Activated naive CD4-positive, alpha-beta T cell treated with anti-CD3 and anti-CD28 coated beads, Interleukin-2, amount 10 ng/mL, durations not matched to agents 7 days and 5 days (primary cell): ENCODE measurements at places on chromosomes 3 and 15.
A peak's percentile ranks its signal among the peaks of the same experiment; 100 is the strongest.

GRCh38 chr15:88571852-88572259, 25.4 kb upstream of the DET1 start:
- no peak for DNase-seq

DNA sequence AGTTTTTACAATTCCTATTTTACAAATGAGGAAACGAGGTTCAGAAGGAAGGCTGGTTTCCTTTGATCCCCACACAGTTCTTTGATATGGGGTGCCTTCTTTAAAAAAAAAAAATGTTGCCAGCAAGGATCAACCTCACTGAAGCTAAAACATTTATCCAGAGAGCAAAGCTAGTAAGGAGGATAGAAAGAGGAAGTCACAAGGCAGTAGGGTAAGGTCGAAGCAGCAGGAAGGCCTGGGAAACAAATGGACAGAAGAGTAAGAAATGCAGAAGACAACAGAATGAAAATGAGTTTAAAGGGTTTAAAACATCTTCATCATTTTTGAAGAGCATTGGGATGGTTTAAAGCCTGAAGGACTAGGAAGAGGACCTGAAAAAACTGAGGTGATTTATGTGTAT, 30.6 kb upstream of the CP start:
- DNase-seq = no peak

GRCh38 chr3:89859757-89860156, 752.3 kb downstream of the EPHA3 start:
- no peak for DNase-seq

DNA sequence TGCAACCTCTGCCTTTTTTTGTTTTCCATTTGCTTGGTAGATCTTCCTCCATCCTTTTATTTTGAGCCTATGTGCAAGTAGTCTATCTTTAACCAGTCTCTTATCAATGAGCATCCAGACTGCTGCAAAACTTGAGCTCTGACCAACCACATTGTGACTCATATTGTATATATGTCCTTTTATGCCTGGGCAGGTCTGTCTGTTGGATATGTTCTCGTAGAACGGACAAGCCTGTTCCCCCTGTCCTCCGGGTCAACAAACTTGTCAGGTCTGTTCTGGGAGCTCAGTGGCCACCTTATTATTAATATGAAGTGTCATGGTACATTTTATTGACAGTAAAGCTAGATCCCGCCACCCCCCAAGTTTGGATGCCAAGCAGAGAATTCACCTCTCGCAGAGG, 252.9 kb upstream of the ST8SIA2 start:
- DNase-seq = no peak

- no peak for DNase-seq
Observed at GRCh38 chr15:43378601-43379000, 7.7 kb downstream of the TUBGCP4 start.

DNA sequence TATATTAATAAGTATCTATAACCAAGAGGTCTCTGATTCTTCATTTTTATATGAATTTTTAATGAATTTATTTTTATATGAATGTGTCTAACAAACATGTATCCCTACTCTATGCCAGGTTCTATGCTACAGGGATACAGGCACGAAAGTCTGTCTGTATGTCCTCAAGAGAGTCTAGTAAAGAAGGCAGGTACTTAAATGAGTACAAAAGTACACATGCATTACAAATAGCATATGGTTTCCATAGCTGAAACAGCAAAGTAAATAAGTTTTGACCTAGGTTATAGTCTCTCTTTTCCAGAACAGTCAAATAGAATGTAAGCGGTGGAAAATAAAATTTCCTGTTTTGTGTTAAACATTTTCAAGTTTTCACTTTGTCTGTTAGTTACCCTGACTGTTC, 13.3 kb upstream of the ABHD10 start:
- DNase-seq = no peak

DNA sequence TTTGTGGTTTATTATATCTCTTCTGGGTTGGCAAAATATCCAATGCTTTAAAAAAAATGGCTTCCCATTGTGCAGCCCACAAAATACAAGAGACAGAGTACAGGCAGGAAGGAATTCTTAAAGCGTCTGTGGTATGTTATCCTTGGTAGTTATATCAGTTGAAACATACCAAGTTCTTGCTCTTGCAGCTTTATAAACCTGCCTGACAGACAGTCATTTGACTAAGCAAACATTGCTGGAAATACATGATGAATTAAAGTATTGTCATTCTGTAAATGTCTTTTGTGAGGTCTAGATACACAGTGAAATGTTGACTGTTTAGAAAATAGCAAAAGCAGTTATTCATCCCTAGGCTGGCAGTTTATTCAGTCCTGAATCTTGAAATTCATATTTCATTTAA, 44.8 kb upstream of the MAP3K13 start:
- DNase-seq = no peak

GRCh38 chr15:99744142-99744541, 10.9 kb upstream of the LYSMD4 start:
- no peak for DNase-seq

- no peak for DNase-seq
Observed at GRCh38 chr3:188435266-188435665, 281.3 kb downstream of the LPP start.

DNA sequence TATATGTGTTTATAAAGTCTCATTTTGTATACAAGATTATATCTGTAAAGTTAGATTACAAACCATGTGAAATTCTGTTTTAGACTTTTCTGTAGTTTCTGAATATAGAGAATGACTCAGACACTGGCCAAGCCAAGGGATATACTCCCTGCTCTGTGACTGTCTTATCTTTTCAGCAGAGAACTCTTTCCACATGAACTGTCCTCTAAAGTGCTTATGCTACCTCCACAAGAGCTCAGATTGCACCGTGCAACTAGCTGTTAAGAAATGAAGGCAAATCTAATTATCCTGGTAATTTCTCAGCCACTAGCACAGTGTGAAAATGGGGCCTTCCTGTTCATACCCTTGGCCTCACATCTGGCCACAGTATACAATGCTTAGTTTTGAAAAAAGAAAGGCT, 44.3 kb upstream of the CPNE4 start:
- no peak for DNase-seq

DNA sequence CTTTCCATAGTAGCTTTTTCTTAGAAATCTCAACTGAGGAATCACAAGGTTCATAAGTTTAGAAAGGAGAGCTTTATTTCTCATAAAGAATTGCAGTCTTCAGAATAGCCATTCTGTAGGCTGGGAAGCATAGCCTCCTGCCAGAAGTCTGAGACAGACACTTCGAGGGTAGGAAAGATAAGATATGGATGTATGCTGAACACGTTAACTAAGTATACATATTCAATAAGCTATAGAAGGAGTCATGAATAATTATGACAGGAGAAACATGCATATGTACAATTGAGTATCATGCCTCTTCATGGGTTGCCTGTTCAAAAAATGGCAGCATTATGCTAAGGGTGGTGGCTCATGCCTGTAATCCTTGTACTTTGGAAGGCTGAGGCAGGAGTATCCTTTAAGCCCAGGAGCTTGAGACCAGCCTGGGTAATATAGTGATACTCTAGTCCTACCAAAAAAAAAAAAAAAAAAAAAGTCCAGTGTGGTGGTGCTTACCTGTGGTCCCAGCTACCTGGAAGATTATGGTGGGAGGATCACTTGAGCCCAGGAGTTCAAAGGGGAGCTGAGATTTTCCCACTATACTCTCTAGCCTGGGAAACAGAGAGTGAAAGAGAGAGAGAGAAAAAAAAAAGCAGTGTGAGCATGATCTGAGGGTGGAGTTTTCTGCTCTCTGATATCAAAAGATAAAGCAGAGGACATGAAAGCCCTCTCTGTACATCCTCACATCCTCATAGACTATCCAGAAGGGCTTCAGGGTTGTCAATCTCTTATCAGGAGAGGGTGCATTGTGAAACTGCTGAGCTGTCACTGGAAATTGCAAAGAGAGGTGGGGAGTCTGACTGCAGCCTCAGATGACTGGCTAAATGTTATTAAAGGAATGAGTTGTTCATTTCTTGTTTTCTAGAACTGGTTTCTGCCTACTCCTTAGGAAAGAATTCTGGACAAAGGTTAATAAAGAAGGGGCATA, 23.6 kb upstream of the CADPS start:
- DNase-seq = no peak

GRCh38 chr15:101266787-101267186, 10.5 kb downstream of the SELENOS start:
- no peak for DNase-seq

DNA sequence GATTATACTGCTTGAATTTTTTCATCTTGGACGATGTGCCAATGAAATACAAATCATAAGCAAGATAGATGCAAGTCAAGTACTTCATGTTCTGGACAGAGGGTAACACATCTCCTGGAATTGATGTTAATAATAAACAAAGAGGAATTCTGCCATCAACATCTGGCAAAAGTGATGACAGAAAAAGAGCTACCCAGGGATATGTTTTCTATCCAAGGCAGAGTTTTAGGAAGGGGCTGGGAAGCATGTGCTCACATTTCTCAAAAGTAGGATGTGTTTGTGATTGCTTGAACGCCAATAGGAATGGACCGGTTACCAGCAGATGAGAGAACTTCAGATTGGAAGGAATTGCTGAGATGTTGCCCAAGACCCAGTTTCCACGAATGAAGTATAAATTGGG, 242.6 kb upstream of the AGTR1 start:
- no peak for DNase-seq

DNA sequence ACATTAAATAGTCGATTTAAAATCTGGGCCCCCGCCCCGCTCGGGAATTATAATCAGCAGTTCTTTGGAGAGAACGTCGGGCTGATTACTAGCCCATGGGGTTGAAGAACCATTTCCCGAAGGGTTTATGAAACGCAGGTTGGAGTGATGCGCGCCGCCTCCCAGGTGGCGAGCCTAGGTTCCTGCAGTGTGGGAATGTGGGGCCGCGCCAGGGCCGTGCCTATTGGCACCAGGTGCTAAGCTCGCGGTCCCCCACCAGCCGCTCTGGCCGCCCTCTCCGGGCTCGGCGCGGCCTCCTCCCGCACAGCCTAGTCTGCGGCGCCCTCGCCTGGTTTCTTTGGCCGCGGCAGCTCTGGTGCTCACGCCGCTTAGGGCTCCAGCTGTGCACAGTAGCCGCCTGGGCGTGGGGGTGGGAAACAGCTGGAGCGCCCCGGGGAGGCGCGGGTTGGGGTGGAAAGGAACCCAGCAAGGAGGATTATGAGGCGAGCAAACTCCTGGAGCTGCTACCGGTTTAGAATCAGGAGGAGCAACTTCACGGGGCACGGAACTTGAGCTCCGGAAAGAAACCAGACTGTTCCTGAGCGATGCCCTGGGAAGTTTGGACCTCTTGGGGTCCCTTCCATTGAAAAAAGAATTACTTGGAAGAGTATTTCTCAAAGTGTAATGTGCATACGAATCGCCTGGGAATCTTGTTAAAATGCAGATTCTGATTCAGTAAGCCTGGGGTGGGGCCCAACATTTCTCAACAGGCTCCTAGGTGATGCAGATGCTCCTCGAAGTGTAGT, 5.6 kb upstream of the MECOM start:
- DNase-seq = peak; percentile 56

- no peak for DNase-seq
Observed at GRCh38 chr3:66385066-66385465, 115.8 kb downstream of the LRIG1 start.

DNA sequence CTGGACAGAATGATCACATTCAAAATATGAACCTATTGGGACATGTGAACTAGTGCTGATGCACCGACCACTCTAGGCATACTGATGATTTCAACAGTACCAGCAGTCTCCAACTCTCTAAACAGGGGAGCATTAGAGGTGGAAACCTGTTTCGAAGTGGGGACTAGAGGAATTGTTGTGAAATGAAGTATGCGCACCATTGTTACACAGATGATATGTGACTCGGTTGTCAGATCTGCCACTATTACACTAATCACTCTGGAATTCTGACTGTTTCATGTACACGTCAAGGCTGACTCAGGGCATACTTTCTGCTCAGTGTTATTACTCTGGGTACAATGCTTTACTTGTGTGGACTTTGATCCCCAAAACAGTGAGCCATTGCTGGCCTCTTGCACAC, 198.2 kb upstream of the UBE2E2 start:
- DNase-seq = no peak

DNA sequence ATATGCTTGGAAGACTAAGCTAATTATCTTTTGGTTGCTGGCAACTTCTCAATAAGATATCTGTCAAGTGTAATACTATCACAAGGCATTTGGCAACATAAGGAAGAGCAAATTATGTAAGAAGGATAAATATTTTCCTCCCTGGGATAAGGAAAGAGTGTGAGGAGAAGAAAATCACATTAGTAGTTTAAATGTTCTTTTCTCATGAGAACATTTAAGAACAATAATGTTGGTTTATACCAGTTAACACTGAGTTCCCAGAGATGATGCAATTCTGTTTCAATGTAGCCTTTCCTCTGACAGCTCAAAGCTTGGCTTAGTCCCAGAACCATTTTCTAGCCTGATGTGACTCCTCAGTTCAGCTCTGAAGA, 66.1 kb upstream of the NPHP3 start:
- no peak for DNase-seq

- no peak for DNase-seq
Observed at GRCh38 chr3:171345107-171345843, 114.9 kb downstream of the TNIK start.

GRCh38 chr3:40580494-40581091, 55.8 kb downstream of the ZNF621 start:
- peak; percentile 73 for DNase-seq
